ENCODE measurements at places on chromosomes 7 and 10. TPM values are rescaled to one million over a fixed set of nuclear protein-coding genes. Genes with fewer than 3 reads are reported as not detected.

Gene FAM25G
- not detected for total RNA-seq

DNA sequence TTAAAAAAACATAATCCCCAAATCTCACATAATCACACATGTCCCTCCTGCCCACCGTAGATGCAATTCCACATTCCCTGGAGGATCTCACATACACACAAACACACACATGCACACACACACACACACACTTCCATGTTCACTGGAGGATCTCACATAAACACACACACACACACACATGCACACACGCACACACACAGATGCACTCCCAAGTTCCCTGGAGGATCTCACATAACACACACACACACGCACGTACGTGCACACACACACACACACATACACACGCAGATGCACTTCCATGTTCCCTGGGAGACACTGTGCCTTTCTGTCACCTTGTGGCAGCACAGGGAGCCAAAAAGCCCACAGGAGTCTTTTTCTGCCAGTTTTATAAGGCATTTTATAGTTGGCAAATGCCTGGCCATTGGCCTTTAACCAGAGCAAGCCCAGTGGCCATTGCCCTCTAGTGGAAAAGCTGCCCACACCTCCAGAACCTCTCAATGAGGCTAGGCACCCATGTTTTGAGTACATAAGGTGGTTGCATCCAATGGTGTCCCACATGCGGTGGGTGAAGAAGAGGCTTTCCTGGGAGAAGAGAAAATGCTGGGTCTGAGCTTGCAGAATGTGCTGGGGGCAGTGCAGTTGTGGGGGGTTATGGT lies 115.4 kb upstream of the ACBD5 start:
- no peak for DNase-seq

- no peak for DNase-seq
Observed at GRCh38 chr10:24938076-24938475, 14.3 kb downstream of the PRTFDC1 start.

- no peak for DNase-seq
Observed at GRCh38 chr7:4800487-4800886, 25.1 kb downstream of the AP5Z1 start.

GRCh38 chr10:110615057-110615747 lies 28.9 kb upstream of the RBM20 start:
- DNase-seq: no peak

DNA sequence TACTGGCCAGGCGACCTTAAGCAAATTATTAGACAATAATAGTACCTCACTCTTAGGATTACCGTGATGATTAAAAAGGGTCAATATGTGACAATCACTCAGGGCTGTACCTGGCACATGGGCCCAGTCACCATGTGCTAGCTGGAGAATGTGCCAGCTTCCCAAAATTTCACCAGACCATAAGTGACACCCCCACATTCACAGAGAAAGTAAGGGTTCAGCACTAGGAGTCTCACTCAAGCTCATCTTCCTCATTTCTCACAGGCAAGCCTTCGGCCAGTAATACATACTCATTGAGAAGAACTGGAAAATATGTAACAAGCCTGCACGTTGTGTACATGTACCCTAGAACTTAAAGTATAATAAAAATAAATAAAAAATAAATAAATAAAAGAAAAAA lies 22.4 kb upstream of the C10orf71 start:
- no peak for DNase-seq

GRCh38 chr7:116239020-116239419 lies 28.7 kb downstream of the TES start:
- no peak for DNase-seq

- DNase-seq: no peak
Observed at GRCh38 chr7:47937711-47938573, 10.3 kb downstream of the PKD1L1 start.

Measured in pulmonary artery endothelial cell (primary cell).